ENCODE measurements at places on chromosomes 16 and 17.

DNA sequence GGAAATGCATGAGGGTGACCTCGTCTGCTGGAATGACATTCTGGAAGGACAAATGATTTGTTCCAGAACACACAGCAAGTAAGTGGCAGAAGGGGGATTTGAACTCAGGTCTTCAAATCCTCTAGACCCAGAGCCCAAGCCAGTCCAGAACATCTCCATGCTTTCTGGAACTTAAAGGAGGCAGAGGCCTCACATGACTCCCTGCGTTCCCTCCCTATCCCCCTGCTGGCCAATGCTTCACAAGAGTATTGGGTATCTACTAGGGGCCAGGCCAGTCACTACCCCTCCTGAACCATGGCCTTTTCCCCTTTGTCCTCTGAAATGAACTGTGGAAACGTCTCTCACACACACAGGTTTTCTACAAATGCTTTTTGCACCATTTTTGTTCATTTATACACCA, 7.6 kb upstream of the BEAN1 start:
- DNase-seq = no peak

DNA sequence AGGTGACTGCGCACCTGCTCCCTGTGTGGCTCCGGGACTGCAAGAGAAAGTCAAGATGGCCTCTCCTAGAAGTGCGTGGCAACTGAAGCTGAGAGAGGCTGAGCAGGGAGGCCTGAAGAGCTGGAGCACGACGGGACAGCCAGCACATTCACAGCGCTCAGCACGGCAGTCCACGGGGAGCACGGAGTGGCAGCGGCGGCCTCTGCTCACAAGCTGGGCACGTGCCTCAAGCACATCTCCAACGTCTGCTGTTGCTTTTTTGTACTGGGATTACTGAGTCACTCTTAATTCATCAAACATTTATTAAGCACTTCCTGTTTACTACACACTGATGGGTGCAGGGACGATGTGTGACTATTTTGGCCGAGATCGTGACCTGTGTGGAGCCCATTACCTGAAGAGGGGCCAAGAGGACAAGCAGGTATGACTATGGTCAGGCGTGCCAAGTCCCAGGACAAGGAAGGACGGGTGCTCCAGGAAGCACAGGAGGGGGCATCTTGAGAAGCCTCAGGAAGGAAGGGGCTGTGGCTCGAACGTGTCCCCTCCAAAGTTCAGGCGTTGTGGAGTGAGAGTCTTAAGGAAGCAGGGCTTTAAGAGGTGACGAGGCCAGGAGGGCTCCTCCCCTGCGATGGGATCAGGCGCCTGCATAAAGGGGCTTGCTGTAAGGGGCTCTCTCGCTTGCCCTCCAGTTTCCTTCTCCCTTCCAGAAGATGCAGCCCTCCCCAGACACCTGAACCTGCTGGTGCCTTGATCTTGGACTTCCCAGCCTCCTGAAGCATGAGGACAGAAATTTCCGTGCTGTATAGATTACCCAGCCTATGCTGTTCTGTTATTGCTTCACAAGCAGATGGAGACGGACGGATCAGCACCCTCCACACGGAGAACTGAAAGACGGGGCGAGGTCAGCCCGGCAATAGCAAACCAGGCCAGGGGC, 105.8 kb downstream of the ADCY9 start:
- DNase-seq = no peak

DNA sequence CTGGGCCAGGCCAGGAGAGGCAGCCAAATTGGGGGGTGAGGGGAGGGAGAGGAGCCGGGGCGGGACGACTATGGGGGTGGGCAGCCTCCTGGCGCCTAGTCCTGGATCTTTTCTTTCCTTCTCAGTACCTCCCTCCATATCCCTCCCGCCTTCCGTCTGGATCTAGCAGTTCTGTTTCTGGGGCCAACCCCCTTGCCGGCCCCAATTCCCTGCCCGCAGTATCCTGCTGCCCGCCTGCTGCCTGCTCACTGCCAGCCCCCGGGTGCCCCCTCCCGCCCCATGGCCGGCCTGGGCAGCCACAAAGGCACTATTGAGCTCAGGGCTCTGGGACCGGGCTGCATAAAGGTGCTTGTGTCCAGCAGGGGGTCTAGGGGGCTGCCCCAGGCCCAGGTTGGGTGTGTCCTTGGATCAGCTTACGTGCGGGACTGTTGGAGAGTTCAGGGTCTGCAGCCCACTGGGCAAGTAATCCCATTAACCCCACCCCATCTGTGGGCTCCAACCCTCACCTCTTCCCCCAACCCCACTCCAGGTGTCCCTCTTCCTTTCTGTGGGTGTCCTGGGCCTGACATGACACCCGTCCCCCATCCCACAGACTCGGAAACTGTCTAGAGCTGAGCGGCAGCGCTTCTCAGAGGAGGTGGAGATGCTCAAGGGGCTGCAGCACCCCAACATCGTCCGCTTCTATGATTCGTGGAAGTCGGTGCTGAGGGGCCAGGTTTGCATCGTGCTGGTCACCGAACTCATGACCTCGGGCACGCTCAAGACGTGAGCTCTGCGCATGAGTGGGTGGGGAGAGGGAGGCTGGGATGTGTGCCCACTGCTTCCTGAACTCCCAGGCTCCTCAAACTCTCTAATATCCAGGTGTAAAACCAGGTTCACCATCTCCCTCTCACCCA, 2.0 kb downstream of the WNK4 start:
- DNase-seq = no peak

GRCh38 chr16:81481207-81481821, 36.7 kb downstream of the CMIP start:
- no peak for DNase-seq

GRCh38 chr17:47878203-47879027, 17.6 kb upstream of the SP2 start:
- DNase-seq = no peak

- DNase-seq = no peak
Measured at GRCh38 chr16:85541619-85541979, 71.5 kb upstream of the GSE1 start.

GRCh38 chr16:58306327-58306726, 11.5 kb upstream of the PRSS54 start:
- no peak for DNase-seq

GRCh38 chr16:83306961-83307593, 500.7 kb upstream of the HSBP1 start:
- DNase-seq = no peak

GRCh38 chr17:11109106-11109505, 131.9 kb upstream of the SHISA6 start:
- DNase-seq = no peak

DNA sequence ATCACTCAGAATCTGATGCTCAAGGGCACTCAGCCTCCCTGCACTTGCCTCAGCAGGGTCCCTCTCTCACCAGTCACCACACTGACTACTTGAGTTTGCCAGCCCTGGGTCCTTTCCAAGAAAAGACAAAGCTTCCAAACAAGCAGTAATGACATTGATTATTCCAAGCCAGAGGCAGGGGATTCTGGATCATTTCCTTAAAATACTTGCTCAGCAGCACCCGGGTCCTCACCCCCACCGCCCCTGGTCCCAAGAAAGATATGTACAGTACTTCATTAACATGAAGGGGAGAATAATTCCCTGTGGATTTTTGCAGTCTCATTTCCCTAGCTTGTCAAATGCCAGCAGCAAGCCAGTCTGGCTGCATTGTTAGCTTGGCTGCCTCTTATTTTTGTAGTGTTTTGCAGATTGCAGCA, 83.2 kb upstream of the GNAO1 start:
- no peak for DNase-seq

GRCh38 chr17:30717291-30718098, 107.0 kb downstream of the CRLF3 start:
- DNase-seq = no peak

- DNase-seq = no peak
Measured at GRCh38 chr17:69900829-69901228, 174.2 kb upstream of the KCNJ16 start.

DNA sequence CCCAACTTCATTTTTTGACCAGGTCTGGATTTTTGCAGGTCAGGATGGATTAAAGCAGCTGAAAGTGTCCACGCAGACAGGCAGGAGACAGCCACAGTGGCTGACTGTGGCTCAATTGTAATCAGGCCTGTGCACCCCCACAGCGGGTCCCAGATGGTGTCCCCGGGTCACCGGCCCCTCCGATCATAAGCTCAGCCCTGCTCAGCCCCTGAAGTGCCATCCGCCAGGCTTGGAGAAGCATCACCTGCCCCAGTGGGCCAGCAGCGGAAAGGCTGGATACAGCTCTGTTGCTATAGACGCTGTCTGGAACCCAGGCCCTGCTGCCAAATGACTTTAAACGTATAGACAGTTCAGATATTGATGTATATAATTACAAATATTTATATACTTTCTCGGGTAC, 60.6 kb downstream of the RPH3AL start:
- DNase-seq = no peak

DNA sequence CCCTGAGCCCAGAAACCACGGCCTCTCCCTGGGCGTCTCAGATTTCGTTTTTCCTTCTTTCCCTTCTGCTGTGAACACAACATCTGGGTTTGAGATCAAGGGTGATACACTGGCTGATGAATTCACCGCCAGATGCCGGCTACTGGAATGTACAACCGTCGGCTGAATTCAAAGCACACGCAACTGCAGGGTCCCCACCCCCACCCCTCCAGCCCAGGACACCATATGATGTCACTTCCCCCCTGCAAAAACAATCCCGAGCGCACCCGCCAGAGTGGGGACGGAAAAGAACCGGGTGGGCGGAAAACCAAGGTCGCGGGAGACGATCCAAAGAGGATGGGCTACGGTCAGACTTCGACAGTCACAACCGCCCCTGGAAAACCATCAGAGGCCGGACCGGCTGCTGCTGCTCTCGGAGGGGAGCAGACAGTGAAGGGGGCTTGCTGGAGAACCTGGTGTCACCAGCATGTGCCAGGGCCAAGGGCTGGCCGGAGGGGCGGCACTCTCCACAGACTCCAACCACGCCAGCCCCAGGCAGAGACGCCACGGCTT, 23.3 kb downstream of the CEP295NL start:
- DNase-seq = peak; percentile 62

GRCh38 chr17:64117981-64118979, 11.7 kb downstream of the ERN1 start:
- no peak for DNase-seq

DNA sequence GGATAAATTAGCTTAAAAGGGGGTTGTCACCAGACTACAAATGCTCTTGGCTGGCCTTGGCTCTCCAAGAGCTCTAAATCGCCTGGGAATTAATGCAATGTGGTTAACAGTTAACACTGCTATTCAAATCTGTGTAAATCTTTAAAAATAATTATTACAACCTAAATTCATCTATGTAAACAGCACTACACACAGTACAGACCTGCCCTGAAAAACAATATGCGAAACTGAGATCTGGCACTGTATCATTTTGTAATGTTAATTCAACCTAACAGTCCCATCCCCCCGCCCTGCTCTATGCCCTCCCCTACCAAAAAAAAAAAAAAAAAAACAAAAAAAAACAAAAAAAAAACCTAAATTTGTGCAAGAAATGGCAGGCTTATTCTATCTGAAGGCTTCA, 40.9 kb downstream of the DCUN1D3 start:
- DNase-seq = no peak

- DNase-seq = no peak
Measured at GRCh38 chr17:4440021-4440420, 6.3 kb downstream of the SPNS3 start.

GRCh38 chr16:2751577-2752034, 832 bp upstream of the SRRM2 start:
- DNase-seq = peak; percentile 33

DNA sequence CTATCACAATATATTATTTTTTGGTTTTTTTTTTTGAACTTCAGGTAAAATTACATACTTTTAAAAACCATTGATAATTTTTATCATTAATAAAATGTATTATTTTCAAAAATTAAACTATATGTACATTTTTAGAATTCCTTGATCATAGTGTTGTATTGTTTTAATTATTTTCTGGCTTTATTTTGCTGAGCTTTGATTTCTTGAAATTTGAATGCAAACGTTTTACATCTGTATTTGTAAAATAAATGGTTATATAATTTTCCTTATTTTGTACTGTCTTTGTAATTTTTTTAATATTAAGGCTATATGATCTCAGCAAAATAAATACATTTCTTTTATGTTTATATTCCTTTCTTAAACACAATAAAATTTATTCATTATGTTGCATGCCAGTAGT, 125.6 kb downstream of the KIF2B start:
- no peak for DNase-seq

DNA sequence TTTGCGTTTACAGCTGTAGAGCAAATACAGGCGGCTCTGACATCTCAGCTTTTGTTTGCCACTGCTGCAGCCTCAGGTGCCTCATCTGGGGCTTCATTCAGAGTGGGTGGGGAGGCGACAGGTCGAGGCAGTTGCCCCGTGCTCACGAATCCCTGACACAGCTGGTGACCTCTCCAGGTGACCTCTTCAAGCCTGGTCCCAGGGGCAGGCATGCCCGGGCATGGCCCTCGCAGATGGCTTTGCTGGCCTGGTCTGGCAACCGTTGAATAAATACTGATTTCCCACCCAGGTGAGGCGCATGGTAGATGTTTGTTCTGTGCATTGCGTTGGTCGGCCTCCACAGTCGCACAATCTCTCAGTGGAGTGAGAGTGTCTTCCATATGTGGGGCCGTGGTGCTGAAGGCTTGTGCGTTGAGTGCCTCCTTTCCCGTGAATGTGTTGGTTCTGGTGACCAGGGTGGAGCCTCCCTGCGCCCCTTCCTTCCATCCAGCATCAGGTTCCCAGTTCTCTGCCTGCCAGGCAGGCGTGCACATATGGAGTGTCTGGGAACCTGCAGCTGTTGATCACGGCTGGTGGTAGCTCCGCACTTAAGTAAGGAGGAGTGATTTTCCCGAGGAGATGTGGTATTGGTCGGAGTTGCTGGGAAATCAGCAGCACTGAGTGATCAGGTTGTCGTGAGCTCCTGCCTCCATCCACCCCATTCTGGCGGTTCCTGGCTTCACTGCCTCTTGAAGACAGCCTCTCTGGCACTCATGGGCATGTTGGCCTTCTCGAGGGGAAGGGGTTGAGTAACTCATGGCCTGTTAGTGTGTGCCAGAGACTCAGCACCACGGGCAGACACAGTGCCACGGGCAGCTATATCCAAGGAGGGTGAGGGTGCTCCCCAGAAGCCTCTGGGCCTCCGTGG, 149.7 kb downstream of the RPTOR start:
- DNase-seq = no peak

GRCh38 chr17:45888392-45888791, 6.0 kb upstream of the MAPT start:
- no peak for DNase-seq

- DNase-seq = no peak
Measured at GRCh38 chr17:2954898-2955445, 108.4 kb downstream of the OR1D5 start.

DNA sequence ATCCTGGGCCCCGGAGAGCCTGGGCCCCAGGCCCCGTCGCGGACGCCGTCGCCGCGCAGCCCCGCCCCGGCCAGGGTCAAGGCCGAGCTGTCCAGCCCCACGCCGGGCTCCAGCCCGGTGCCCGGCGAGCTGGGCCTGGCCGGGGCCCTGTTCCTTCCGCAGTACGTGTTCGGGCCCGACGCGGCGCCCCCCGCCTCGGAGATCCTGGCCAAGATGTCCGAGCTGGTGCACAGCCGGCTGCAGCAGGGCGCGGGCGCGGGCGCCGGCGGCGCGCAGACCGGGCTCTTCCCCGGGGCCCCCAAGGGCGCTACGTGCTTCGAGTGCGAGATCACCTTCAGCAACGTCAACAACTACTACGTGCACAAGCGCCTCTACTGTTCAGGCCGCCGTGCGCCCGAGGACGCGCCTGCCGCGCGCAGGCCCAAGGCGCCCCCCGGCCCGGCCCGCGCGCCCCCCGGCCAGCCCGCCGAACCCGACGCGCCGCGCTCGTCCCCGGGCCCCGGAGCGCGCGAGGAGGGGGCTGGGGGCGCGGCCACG, 36.8 kb upstream of the ZC3H18 start:
- DNase-seq = no peak
